ENCODE measurements at places on chromosomes 5 and 9. TPM values are rescaled to one million over a fixed set of nuclear protein-coding genes. Genes with fewer than 3 reads are reported as not detected.

The TRPM6 gene
- 0.02 TPM for polyA plus RNA-seq

DNA sequence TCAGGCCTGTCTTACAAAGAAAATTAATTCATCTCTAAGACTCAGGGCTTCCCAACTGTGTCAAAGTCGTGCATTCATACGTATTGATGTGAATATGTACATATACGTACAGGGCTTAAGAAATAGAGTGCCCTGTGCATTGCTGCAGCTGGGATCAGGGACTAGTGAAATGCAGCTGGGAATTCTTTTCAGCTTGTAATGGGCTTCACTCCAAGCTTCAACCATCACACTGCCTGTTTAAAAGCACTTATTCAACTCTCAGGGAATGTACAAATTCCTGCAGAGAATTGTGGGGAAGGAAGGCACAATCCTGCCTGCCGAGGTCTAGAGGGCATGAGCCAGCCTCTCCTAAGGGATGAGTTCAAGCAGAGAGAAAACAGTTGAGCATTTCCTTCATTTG lies 59.6 kb upstream of the MAN2A1 start:
- DNase-seq, result peak; percentile 42
- H3K27ac ChIP-seq, result no peak overlapping the region
- no peaks in the 10 kb centered on the region for H3K36me3 ChIP-seq
- H3K27me3 ChIP-seq, result no peaks in the 10 kb centered on the region

DNA sequence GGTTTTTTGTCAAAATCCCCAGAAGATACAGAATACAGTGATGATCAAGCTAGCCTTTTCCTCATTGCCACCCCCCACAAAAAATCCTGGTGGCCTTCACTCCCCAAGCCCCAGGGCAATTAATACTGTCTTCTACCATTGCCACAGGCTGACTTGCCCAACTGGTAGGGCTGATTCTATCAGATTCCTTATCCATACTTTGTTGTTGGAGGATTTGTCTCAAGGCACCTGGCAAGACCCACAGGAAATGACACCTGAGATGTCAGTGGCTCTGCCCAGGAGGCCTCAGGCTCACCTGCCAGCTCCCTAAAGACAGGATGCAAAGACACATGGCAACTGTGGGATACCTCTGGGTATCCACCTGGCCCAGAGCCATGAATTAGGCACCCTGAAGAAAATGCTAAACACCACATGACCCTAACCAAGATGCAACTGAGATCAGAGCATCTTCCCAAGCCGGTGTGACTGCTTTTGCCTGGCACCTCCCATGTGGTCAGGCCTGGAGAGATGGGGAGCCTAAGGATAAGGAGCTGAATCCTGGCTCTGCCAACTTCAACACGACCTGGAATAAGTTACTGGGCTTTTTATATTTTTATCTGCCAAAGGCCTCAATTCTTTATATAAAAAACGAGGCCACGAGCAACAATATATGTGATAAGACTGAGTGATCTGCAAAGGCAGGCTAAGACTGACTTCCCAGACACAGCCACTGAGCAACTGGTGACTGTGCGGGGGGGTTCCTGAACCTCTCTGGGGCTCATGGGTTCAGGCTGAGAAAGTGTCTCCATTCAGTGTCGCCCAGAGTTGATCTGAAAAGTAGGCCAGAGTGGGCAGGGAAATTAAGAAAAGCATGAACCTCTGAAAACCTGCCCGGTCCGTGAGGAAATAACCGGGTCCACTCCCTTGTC lies 944 bp downstream of the ATOX1 start:
- H3K27ac ChIP-seq, result peak overlapping the region; percentile 78
- H3K4me3 ChIP-seq, result peak overlapping the region; percentile 91
- DNase-seq, result no peak
- H3K36me3 ChIP-seq, result no peaks in the 10 kb centered on the region
- peaks cover 3% of the 10 kb centered on the region for H3K4me1 ChIP-seq

DNA sequence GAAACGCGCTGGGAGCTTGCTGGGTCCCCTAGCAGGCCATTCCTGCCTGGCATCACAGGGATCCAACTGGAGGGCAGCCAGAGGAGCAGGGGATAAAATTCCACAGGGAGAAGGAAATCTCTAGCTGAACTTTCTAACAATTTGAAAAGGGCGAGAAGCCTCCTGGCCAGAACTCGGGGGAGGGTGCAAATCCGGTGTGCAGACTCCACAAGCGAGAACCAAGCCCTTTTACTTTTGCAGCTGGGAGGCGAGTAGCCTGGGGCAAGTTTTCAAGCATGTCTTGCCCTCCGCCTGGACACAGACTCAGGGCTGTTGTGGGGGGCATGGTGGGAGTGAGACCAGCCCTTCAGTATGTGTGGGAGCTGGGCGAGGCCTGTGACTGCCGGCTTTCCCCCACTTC lies 14.3 kb upstream of the POU5F2 start:
- H3K27ac ChIP-seq, result no peak overlapping the region
- H3K4me1 ChIP-seq, result no peaks in the 10 kb centered on the region
- H3K4me3 ChIP-seq, result no peak overlapping the region
- no peak for DNase-seq
